ENCODE measurements at places on chromosomes 2 and 18.
A peak's percentile ranks its signal among the peaks of the same experiment; 100 is the strongest.

DNA sequence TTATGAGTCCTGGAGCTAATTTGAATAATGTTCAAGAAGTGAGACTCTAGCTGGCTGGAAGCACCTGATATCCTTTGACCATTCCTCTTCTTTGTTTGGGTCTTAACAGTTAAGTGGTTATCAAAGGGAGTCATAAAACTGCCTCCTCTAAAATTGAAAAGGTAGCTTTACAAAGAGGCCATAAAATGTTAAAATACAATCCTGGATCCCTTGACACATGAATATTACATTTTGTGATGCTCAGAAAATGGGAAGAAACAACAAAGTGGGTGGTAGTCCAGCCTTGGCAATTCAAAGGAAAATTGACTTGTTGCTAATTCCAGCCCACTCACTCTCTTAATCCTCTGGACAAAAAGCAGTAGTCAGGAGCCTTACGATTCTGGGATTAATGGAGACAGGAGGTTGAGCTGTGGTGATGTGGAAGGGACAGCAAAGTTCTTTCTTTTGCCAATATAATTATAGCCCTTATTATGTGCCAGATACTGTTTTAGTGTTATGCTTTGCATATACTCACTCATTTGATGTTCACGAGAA, 339.2 kb downstream of the PDE11A start:
- DNase-seq = no peak

- no peak for DNase-seq
These were observed 855.1 kb upstream of the ACVR2A start for GRCh38 chr2:146989741-146990140.

- DNase-seq = no peak
These were observed 5.8 kb downstream of the NPPC start for GRCh38 chr2:231920366-231920765.

DNA sequence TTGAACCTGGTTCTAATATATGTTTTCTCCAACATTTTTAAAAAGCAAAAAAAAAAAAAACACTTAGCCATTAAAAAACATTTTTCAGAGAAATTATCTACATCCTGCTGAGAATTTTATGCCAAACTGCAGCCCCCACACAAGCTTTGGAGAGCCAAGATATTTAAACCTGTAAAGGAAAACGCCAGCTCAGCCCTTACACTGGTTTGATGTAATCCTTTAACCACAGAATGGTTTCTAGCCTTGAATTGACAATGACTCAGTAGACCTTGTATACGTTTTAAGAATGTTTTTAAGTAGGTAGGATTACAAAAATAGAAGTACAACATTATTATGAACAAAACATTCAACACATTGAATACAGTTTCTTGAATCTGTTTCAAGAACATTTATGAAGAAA, 113.6 kb downstream of the BABAM2 start:
- DNase-seq = peak; percentile 22

DNA sequence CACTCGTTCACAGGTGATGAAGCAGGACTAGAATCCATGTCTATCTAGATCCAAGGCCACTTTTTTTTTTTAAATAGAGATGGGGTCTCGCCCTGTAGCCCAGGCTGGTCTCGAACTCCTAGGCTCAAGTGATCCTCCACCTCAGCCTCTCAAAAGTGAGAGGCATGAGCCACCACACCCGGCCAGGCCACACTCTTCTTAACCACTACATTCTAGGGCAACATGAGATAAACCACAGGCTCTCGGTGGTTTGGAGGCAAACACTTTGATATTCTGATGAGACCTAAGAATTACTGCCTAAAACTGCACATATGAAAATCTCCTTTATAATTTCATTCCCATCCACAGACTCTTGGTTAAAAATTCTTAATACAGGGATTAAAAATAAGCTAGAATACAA, 51.8 kb downstream of the USP34 start:
- DNase-seq = no peak

Measured in CD14-positive monocyte (primary cell).